Fibroblast of mammary gland (primary cell): ENCODE measurements at places on chromosomes 12 and 14.

DNA sequence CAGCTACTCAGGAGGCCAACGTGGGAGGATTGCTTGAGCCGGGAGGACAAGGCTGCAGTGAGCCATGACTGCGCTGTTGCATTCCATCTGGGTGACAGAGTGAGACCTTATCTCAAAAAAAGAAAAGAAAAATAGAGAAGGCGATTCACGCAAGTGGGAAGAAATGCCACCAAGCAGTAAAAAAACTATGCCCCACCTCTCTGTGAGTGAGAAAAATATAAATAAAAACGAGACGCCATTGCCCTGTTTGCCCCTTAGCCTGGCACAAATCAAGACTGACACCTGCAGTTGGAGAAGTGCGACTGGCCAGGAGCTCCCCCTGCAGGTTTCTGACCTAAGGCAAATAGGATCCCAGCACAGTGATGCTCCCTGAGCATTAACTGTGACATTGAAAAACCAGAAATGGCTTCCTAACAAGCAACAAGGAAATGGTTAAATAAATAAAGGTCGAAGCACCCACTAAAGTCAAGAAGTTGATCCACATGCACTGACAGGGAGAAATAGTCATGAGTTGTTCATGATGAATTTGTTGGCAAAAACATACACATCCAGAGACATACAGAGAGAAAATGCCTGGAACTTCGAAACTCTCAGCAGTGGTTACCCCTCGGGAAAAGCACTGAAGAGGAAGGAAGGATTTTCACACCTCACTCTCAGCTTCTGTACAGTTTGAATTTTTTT lies 21.1 kb downstream of the GSC start:
- peak; percentile 20 for DNase-seq

DNA sequence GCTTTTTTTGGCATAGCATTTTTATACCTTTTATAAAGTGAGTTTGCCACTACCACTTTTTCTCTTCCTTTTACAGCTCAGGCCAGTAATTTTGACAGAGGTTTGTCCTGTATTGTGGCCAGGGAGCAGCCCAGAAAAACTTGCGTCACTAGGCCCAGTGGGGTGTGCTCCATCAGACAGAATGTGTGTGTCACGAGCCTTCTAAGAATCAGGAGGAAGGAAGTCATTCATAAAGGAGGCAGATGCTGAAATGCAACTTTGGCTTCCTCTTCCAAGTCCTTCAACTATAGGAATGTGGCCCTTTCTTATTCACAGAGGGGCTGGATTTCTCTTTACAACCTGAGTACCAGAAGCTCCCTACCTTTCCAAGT lies 10.1 kb upstream of the RAB35 start:
- DNase-seq: peak; percentile 72

- no peak for DNase-seq
These were observed 42.6 kb upstream of the FOXJ2 start for GRCh38 chr12:7989827-7990491.

- peak; percentile 0 for DNase-seq
These were observed 888.6 kb downstream of the TMTC2 start for GRCh38 chr12:83575326-83575725.

GRCh38 chr14:70999117-70999516 lies 91.9 kb downstream of the PCNX1 start:
- DNase-seq: no peak

DNA sequence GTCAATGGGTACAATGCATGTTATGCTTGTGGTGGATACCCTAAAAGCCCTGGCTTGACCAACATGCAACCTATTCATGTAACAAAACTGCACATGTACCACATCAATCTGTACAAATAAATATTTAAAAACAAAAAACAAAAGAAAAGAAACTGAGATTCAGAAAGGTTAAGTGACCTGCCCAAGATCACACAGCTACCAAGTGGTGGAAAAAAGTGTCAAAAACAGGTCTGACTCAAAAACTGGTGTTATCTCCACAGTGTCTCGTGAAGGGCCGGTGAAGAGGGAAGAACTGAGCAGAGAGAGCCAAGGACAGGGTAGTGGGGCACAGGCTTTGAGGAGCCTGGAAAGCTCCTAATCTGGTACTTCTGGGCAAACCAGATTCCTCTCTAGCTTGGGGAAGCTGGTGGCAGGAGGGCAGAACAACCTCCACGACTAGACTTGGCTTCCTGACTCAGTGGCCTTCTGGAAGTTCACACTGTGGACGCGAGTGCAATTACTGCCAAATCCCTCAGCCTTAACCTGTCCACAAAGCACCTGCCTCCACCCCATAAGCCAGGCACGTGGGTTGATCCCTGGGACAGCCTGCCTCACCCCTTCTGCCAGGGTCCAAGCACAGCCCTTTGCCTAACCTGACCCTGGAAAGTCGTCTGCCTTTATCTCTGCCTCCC lies 15.6 kb downstream of the ZBTB39 start:
- DNase-seq: no peak

GRCh38 chr12:64034901-64035576 lies 187.1 kb downstream of the KICS2 start:
- DNase-seq: no peak

GRCh38 chr14:73269729-73270531 lies 32.6 kb downstream of the PAPLN start:
- DNase-seq: peak; percentile 36

GRCh38 chr14:53792909-53793308 lies 163.7 kb downstream of the BMP4 start:
- DNase-seq: no peak

DNA sequence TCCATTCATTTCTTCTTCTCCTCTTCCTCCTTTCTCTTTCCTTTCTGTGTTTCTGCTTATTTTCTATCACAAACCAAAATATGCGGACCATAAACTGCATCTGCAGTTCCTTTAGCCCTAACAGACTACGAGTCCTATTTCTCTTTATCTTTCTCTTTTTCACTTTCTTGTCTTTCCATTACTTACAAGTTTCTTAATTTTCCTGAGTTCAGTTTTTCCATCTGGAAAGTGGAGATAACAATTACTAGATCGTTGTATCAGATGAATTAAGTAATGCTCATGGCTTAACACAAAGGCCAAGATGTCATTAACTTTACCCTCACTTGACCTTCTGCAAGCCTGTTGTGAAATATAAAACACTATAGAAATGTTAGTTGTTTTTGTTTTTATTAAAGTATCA lies 983 bp upstream of the COPS7A start:
- no peak for DNase-seq
